ENCODE measurements at places on chromosomes 1 and 21.

GRCh38 chr1:1142844-1143243 is 27.0 kb upstream of the C1orf159 start:
- DNase-seq: no peak

GRCh38 chr21:46454634-46455390 is 3.9 kb upstream of the DIP2A start:
- DNase-seq: no peak

GRCh38 chr21:36860736-36861594 is 105.5 kb downstream of the HLCS start:
- no peak for DNase-seq

DNA sequence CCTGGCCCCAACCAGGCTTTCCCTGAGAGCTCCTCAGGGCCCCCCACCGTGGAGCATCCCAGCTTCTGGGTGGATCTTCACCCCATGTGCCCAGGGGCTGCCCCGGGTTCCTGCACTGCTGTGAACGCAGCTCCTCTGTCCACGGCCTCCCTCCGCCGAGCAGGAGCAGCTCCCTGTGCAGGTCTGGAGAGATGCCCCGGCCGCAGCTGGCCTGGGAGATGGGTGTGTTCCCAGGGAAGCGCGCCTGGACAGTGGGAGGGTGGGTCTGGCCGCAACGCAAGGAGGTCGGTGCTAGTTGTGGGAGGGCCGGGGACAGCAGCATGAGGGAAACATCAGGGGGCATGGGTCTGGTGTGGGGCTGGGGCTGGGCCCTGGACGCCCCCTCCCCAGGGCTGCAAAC is 71.3 kb downstream of the MORN1 start:
- DNase-seq: no peak

- no peak for DNase-seq
These were observed 72.8 kb upstream of the PAX7 start for GRCh38 chr1:18557621-18558465.

GRCh38 chr1:246907472-246907871 is 24.3 kb downstream of the AHCTF1 start:
- DNase-seq: no peak

DNA sequence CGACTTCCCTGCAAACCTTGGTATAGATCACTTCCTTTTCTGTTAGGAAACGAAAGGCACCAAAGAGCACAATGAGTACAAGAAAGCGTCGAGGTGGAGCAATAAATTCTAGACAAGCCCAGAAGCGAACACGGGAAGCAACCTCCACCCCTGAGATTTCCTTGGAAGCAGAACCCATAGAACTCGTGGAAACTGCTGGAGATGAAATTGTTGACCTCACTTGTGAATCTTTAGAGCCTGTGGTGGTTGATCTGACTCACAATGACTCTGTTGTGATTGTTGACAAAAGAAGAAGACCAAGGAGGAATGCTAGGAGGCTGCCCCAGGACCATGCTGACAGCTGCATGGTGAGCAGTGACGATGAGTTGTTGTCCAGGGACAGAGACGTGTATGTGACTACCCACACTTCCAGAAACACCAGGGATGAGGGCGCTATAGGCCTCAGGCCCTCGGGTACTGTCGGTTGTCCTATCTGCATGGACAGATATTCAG is 18.5 kb downstream of the FAM89A start:
- no peak for DNase-seq

GRCh38 chr1:51621161-51621560 is 4.3 kb downstream of the OSBPL9 start:
- no peak for DNase-seq

DNA sequence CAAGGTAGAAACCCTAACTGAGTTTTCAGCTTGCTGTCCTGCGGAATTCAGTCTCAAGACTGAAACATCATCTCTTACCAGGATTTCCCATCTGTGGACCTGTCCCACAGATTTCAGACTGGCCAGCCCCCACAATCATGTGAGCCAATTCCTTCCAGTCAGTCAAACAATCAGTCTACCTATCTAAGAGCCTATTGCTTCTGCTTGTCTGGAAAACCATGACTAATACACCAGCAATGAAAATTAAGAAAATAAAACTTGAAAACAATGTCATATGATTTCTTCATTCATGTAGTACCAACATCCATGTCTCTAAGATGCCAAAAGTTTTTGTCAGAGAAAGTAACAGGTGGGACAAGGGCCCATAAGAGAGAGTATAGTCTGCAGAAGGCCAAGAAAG is 57.6 kb upstream of the CRB1 start:
- DNase-seq: no peak

Data from activated CD8-positive, alpha-beta memory T cell treated with anti-CD3 and anti-CD28 coated beads for 1 hour (primary cell).